ENCODE measurements at places on chromosomes 4 and X.

- DNase-seq: no peak
Measured at GRCh38 chr4:76758996-76759395, 138.9 kb downstream of the SOWAHB start.

- DNase-seq: no peak
Measured at GRCh38 chrX:47358387-47359065, 11.9 kb upstream of the ZNF157 start.

GRCh38 chr4:52107336-52107735, 56.2 kb downstream of the SPATA18 start:
- no peak for DNase-seq

DNA sequence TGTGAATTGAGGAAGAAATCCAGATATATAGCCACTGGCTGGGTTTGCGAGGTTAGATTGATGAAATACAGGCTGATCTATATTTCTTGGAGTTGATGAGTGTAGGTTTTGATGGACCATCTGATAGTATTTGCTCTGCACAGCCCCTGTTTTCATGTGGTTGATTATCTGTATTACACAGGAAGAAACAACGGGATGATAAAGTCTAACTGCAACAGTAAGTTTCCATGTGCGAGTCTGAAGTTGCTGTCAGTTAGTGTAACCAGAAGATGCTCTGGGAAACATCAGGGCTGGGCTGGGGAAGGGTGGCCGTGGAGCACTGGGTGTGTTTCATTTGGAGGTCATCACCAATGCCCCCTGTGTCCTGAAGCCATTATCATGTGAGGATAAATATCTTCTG, 148.4 kb upstream of the SFRP2 start:
- DNase-seq: no peak

GRCh38 chrX:19855700-19856381, 31.6 kb downstream of the SH3KBP1 start:
- DNase-seq: no peak

DNA sequence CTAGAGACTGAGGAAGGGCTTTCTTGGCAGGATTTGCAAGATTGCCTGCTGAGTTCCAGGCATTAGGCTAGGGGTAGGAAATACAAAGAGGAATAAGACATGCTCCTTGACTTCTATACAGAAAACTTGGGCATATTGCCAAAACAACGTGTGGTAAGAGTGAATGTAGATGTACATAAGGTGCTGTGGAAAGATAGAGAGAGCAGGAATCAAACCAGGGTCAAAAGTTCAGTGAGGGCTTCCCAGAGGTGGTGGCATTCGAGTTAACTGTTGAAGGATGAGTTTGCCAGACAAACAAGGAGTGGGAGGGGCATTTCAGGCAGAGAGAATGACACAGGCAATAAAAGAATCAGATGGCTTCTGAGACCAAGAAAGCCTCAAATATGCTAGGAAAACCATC, 187.9 kb downstream of the KDR start:
- DNase-seq: no peak

DNA sequence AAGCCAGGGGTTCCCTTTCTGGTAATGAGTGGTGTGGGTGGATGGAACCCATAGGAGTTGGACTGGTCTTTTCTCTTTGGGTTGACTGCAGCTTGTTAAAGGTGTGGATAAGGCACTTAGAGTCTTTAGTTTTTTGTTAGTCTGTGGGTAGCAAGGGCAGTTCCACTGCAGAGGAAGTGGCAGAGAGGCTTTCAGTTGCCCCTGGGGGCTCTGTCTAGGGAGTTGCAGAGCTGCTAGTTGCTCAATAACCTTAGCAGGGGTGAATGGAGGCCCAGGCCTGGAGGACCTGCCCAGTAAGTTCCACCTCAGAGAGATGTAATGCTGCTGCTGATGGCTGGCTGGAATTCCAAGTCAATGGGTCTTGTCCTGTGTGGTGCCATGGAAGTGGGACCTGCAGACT, 282.6 kb upstream of the NDST4 start:
- DNase-seq: no peak

DNA sequence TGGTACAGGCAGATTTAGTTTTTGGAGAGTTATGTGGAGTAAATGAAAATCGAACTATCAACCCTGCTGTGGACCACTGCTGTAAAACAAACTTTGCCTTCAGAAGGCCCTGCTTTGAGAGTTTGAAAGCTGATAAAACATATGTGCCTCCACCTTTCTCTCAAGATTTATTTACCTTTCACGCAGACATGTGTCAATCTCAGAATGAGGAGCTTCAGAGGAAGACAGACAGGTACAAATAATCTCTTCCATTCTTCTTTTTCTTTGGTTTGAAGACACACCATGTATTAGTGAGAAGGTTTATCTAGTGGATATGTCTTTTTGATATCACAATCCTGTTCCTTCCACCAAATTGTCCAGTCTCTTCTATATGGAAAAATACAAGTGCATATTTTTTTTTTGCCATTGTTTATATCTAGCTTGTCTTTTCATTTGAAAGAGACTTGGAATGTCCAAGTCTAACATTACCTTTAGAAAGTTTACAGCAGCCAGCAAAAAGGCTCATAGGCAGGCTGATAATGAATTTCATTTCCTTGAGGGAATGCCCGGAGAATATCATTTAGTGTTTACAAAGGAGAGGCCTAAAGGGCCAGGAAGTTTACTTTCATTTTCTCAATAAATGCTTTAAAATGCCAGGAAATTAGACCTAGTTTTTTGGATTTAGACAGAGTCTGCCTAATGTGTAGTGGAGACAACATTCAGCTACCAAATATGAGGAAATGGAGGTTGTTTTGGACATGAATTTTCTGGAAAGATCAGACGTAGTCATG, 18.6 kb downstream of the AFM start:
- no peak for DNase-seq

- no peak for DNase-seq
Measured at GRCh38 chr4:87299898-87300297, 22.8 kb downstream of the HSD17B13 start.

DNA sequence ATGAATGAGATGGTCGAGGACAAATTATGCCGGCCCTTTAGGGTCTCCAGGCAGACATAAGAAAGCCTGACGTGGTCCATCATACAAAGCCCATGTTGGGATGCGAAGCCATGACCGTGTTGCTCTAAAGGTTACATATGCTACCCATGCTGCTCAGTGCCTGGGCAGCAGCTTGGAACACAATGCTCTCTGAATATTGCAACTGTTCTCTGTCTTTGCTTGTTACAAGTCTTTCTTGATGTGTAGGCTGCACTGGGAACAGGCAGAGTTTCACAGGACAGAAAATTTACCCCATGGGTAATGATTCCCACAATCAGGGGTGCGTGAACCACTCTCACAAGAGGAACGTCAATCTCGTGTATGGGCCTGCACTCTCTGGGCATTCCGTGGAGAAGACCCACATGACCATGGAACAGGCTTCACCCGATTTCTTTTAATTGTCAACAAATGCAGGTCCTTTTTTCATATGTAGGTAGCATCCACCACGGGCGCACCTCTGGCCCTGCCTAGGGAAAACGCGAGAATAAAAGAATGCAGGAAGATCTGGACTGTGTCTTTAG, 66.3 kb downstream of the NBDY start:
- no peak for DNase-seq

DNA sequence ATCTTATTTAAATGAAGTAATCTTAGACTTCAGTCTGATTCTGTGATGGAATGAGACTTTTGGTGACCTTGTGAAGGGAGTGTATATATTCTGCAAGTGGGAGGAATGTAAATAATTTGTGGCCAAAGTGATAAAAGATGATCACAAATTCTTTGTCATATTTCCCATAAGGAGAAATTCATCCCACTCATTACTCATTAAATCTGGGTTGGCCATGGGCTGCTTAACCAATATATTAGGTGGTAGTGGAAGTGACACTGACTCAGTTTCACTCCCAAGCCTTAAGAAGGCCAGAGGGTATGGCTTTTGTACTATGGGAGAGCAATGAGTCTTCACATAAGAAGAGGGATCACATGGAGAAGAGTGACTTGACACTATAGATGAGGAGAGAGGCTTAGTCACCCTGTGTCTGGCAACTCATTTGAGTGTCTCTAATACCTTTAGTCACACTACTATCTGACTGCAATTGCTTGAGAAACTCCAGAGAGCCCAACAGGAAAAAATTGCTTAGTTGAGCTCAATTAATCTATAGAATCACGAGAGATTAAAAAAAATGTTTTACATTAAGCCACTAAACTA, 408.2 kb upstream of the PITX2 start:
- DNase-seq: no peak

DNA sequence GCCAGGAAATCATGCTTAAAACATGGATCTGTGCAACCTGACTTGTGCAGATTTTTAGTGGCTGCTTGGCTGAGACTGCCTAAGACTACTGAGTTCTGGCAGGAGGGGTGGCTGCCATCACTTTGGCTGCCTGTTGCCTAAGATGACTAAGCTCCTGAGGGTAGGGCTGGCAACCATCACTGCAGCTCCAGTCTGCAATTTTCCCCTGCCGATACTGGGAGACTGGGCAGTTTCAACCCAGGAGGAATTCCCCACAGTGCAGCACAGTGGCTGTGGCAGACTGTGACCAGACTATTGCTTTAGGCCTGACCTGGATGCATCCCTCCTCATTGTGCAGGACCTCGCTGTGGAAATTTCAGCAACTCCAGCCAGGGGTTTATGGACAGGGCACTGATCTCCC, 544.9 kb downstream of the ANKRD50 start:
- DNase-seq: no peak

- no peak for DNase-seq
Measured at GRCh38 chr4:25950461-25951389, 36.7 kb downstream of the SMIM20 start.

DNA sequence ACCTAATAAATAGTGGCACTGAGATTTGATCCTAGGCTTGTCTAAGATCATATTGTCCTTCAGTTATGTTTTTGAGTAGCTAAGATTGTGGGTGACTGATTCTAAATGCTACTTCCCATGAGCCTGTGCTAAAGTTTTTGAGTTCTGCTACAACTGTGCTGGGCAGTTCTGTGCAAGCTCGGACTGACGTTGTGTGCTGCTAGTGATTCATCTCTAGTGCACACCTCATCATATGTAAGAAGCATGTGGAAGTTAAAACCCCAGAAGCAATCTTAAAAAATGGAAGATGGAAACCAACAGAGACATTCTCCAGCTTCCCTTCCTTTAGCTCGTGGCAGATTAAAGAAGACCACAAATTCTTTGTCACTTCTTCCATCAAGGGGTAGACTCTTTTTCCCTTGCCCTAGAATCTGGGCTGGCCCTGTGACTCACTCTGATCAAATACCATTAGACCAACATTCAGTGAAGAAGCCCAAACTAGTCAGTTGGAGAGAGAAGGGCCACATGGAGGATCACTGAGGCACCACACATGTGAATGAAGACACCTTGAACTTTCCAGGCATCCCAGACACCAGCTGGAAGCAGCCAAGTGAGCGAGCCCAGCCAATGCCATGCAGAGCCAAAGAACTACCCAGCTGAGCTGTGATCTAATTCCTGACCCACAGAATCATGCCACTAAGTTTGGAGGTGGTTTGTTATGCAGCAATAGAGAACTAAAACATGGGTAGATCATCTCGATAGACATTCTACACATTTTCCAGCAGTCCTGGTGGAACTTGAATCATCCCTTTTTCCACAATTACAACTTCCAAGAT, 16.8 kb downstream of the ARHGAP6 start:
- DNase-seq: no peak

- no peak for DNase-seq
Measured at GRCh38 chrX:40282348-40282747, 184.6 kb upstream of the BCOR start.

DNA sequence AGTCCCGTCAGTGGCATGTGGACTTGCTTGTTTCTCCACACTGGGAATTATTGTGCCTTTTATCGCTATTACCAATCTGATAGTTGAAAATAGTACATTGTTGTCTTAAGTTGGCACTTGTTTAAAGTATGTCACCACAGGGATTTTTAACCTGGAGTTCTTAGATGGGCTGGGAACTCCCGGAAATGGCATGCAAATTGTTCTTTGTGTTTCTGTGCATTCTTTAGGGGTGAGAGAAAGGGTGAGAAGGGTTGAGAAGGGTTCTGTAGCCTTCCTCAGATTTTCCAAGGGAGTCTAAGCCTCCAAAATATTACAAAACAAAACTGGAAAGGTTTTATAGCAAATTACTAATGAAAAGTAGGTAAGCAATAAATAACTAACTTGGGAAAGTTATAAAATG, 176.9 kb downstream of the ZIC3 start:
- DNase-seq: no peak

DNA sequence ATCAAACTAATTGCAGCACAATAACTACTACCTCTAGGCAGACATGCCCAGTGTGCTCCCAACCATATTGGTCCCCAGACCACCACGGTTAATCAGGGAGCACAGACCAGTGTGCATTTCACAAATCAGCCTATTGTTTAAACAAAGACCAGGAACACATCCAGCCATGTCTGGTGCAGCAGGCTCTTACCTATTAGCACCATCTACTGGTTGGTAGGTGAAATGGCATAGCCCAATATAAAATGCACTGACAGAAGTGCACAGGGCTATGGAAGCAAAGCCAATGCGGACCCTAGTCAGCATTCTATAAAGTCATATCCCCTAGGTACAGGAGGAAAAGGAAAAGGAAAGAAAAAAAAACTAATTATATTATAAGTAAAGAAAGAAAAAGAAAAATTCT, 15.5 kb upstream of the CYLC1 start:
- DNase-seq: no peak

- no peak for DNase-seq
Measured at GRCh38 chr4:122533841-122534240, 77.3 kb upstream of the IL2 start.

DNA sequence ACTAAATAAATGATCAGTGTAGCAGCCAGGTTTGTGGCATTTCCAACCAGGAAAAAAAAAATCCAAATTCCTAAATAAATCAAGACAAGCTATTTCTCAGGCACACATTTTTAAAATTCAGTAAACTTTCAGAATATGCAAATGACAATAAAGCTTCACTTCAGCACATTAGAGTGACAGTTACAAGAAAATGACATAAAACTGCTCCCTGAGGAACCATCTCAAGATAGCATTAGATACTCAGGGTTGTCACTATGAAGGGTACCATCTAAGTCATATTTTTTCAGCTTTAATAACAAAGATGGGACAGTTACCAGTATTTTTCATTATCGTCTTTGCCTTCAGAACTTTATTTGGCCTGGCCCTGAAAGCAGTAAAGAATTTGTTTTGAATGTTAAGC, 411.3 kb upstream of the RASGEF1B start:
- DNase-seq: no peak

GRCh38 chrX:24204958-24205357, 55.4 kb downstream of the ZFX start:
- no peak for DNase-seq

GRCh38 chr4:37728064-37728463, 41.9 kb upstream of the RELL1 start:
- DNase-seq: no peak

- no peak for DNase-seq
Measured at GRCh38 chr4:25575611-25576010, 80.0 kb upstream of the SLC34A2 start.

DNA sequence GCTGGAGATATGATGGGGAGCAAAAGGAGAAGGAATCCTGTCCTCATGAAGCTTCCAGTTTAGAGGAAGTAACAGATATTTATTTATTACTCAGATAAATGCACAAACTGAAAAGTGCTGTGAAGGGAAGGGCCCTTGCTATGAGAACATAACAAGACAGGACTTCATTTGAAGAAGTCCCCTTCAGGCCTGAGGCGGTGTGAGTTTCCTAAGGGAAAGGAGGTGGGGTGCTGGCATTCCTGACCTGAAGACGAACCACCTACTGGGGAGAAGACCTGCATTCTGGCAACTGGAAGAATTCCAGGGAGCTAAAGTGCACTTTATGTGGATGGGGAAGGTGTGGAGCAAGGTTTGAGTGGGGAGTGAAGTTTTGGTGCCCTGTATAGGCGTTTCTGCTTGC, 15.9 kb upstream of the SPARCL1 start:
- no peak for DNase-seq
